Smooth muscle cell of the pulmonary artery (primary cell): ENCODE measurements at places on chromosomes 4 and X. TPM values are rescaled to one million over a fixed set of nuclear protein-coding genes. Genes with fewer than 3 reads are reported as not detected.

Gene HTT-AS
- not detected in 2 replicates for total RNA-seq

Gene MAPK10
- total RNA-seq = 8.8 and 19.0 TPM in 2 replicates

Gene FRMPD3
- under 0.01 TPM in 1 of 2 replicates, not detected in the other for total RNA-seq

Gene RNF212
- total RNA-seq = 2.5 and 15.3 TPM in 2 replicates

Gene PABPC5
- 0.86 and 3.3 TPM in 2 replicates for total RNA-seq

Gene MED28
- total RNA-seq = 10.5 and 11.8 TPM in 2 replicates

Gene PAGE1
- not detected in 2 replicates for total RNA-seq

Gene TLR2
- total RNA-seq = 0.07 and 0.66 TPM in 2 replicates

Gene SPARCL1
- 0.17 and 0.46 TPM in 2 replicates for total RNA-seq

Gene FAM156A
- total RNA-seq = 15.6 and 16.5 TPM in 2 replicates

Gene KLKB1
- total RNA-seq = 0.26 and 0.33 TPM in 2 replicates

Gene SYN1
- total RNA-seq = 0.07 and 0.36 TPM in 2 replicates

Gene SCRG1
- 0.50 and 3.6 TPM in 2 replicates for total RNA-seq

Gene TRIM2
- 34.1 and 49.1 TPM in 2 replicates for total RNA-seq

Gene REPS2
- 0.66 and 0.72 TPM in 2 replicates for total RNA-seq

Gene ART3
- total RNA-seq = not detected in 2 replicates

Gene ZRSR2
- 2.6 and 2.7 TPM in 2 replicates for total RNA-seq

Gene CCDC158
- 0.59 and 1.2 TPM in 2 replicates for total RNA-seq

Gene PNPLA4
- 3.9 and 8.6 TPM in 2 replicates for total RNA-seq

Gene SERPINA7
- total RNA-seq = not detected in 2 replicates

Gene LSM6
- total RNA-seq = 15.4 and 19.6 TPM in 2 replicates

Gene FGB
- total RNA-seq = not detected in 2 replicates

Gene PGAM4
- not detected in 2 replicates for total RNA-seq

Gene PLAC1
- not detected in 2 replicates for total RNA-seq

Gene TXK
- 0.23 and 0.26 TPM in 2 replicates for total RNA-seq

Gene ASB5
- 0.83 and 2.2 TPM in 2 replicates for total RNA-seq

Gene OPN1MW
- not detected in 2 replicates for total RNA-seq

Gene PCDH7
- 61.1 and 257 TPM in 2 replicates for total RNA-seq

Gene HTN3
- not detected in 2 replicates for total RNA-seq

Gene ADAM29
- not detected in 2 replicates for total RNA-seq

Gene LEF1
- 0.20 TPM in 1 of 2 replicates, not detected in the other for total RNA-seq

Gene VEGFC
- total RNA-seq = 60.5 and 84.3 TPM in 2 replicates

Gene CLGN
- total RNA-seq = 0.07 and 4.3 TPM in 2 replicates

Gene ARMCX2
- 140 and 167 TPM in 2 replicates for total RNA-seq

Gene KDR
- 7.1 and 13.3 TPM in 2 replicates for total RNA-seq

Gene MAOB
- 1.7 and 4.2 TPM in 2 replicates for total RNA-seq

Gene SYNPO2
- total RNA-seq = 43.4 and 56.6 TPM in 2 replicates

Gene RENBP
- 7.6 and 8.9 TPM in 2 replicates for total RNA-seq

Gene SYP
- total RNA-seq = 0.52 and 0.59 TPM in 2 replicates

Gene SHOX
- total RNA-seq = not detected in 2 replicates

Gene PDGFRA
- 298 and 562 TPM in 2 replicates for total RNA-seq

Gene SERTM2
- 0.03 TPM in 1 of 2 replicates, not detected in the other for total RNA-seq

Gene XAGE2
- total RNA-seq = not detected in 2 replicates

Gene RBMXL3
- total RNA-seq = not detected in 2 replicates

Gene SOD3
- total RNA-seq = 61.3 and 143 TPM in 2 replicates

Gene ZCCHC4
- total RNA-seq = 11.6 and 11.7 TPM in 2 replicates

Gene SLC16A2
- total RNA-seq = 12.1 and 24.3 TPM in 2 replicates
